G401 (cell line): ENCODE measurements at places on chromosomes 6 and 20. TPM values are rescaled to one million over a fixed set of nuclear protein-coding genes. Genes with fewer than 3 reads are reported as not detected.

Gene PRL
- not detected in 2 replicates for total RNA-seq

Gene NELFE
- 183 and 198 TPM in 2 replicates for total RNA-seq

Gene MAP7
- total RNA-seq: not detected in 2 replicates

Gene DPM1
- 148 and 156 TPM in 2 replicates for total RNA-seq

Gene PIM1
- 70.4 and 71.6 TPM in 2 replicates for total RNA-seq

Gene TCF21
- not detected in 2 replicates for total RNA-seq

Gene MDC1
- 2.5 and 14.3 TPM in 2 replicates for total RNA-seq

Gene POPDC3
- 36.4 and 37.8 TPM in 2 replicates for total RNA-seq

Gene DCDC2
- total RNA-seq: not detected in 2 replicates
